ENCODE measurements at places on chromosomes 5 and 9. TPM values are rescaled to one million over a fixed set of nuclear protein-coding genes. Genes with fewer than 3 reads are reported as not detected.
A peak's percentile ranks its signal among the peaks of the same experiment; 100 is the strongest.

GRCh38 chr5:176817841-176818377 is 7.5 kb downstream of the UNC5A start:
- no peak for DNase-seq

DNA sequence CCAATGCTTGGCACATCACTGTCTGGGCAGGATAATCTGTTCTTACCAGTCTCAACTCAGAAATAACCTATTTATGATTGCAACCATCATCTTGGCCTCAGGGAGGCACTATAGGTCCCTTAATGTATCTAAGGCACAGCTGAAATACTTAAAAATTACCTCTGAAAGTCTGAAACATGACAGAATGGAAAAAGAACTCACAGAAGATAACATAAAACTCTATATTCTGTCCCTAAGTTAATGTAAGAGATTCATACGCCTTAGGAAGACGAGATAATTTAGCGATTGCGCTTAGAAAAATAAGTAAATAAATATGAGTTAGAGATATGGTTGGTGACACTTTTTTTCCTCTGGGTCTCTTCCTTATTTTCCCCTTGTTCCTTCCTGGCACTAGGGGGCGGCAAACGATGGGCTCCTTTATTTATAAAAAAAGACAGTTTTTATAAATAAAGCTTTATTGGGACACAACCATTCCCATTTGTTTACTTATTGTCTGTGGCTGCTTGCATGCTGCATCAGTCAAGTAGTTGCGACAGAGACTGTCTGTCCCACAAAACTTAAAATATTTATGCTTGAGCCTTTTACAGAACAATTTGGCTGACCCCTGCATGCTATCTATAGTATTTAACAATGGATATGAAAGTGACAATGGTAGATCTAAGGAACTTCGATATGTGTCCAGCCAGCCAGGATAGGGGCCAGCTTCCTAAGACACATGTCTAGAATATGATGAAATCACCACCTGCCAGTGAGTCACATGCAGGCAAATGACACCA is 79.6 kb downstream of the PDE4D start:
- DNase-seq = no peak

The JAK2 gene
- 6.6 TPM for total RNA-seq

DNA sequence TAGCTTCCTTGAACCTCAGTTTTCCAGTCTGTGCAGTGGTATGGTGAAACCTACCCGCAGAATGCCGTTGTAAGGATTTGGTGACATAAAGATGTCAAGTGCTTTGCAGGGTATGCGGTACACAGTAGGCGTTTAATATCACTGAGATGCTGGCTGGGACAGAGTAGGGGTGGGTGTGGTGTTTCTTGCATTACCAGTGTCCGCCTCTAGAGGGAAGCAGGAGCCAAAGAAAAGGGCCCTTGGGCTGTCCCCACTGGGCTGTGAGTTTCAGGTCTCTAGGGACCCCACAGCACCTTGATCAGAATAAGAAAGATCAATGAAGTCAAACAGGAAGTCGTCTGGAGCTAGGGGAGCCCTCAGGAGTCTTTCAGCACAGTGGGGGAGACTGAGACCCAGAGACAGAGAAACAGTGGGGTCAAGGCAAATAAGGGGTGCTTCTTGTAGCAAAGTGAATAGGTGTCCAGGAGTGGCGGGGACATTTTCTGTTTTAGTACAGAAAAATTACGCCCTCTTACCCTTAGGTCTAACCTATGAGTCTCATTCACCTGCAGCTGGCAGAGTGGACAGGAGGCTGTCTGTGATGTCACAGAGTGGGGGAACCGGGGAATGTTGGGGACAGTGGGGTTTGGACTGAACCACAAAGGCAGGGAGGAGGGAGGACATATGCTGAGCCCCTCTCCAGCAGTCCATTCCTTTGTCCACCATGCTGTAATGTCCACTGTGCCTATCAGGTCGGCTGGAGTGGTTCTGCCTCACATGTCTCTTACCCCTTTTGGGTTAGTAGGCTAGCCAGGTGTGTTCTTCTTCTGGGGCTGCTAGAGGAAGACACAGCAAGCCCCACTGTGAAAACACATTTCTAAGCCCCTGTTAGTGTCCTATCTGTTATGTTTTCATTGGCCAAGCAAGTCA is 4.7 kb upstream of the TEX53 start:
- DNase-seq = peak; percentile 80

DNA sequence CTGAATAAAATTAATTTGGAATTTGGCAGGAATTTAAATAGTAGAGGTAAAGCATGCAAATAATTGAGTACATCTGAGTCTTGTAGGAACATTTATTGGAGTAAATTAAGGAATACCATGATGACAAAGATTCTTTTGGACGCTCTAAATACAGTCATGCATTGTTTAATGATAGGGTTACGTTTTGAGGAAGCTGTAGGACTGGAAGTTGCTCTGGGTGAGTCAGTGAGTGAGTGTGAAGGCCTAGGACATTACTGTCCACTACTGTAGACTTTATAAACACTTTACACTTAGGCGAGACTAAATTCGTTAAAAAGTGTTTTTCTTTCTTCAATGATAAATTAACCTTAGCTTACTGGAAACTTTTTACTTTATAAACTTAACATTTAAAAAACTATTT is 113.0 kb downstream of the FAM170A start:
- DNase-seq = no peak

DNA sequence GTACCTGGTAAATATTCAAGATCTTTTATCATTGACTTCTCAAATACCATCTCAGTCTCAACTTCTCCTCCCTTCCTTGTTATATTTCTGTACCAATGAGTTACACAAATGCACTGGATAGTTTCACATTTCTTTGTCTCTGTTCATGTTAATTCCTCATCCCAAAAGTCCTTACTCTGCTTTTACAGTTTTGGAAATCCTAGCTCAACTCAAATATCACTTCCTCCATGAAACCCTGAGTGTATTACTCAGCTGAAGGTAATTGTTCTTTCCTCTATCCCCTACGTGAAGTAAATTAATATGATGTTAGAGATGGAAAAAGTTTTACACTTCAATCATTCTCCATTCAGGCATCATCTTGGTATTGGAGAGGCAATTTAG is 241.5 kb downstream of the TLE4 start:
- DNase-seq = no peak

- DNase-seq = no peak
Measured at GRCh38 chr9:135409286-135410200, 70.0 kb upstream of the PPP1R26 start.

The PLAA gene
- 34.4 TPM for total RNA-seq

GRCh38 chr5:180599590-180599914 is 8.3 kb upstream of the SCGB3A1 start:
- no peak for DNase-seq

The ALDH1A1 gene
- 10.9 TPM for total RNA-seq

DNA sequence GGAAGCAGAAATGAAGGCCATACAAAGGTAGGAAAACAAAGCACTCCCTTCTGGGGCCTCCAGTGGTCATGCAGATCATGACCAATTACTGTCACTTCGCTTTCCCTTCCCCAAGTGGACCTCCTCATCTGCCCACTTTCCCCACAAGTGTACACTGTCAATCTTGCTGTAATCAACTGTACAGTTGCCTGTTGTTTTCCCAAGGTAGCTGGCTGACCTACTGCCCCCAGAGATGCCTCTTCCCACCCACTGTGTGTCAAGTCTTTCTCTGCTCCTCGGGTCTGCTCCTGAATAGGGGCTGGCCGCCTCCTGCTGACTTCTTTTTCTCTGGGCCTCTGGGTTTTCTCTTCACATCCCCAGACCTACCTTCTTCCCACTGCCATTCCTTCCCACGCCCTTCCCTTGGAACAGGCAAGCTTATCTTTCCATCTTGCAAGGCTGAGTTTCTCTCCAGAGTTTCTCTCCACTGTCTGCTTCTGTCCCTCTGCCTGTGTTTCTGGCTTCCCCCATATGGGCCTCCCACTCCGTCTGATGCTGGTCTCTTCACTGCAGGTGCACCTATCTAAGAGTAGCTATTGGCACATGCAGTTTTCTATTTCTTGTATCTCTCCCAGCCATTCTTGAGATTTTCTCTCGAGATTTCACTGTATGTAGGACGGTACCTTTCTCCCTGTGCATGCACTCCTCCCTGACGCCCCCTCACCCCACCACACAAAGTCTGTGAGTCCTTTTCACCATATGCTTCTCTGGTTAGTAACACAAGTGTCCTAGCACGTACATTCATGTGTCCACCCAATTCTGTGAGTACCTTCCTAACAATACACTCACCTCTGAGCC is 2.4 kb downstream of the ELL2 start:
- no peak for DNase-seq

The TMC1 gene
- 0.22 TPM for total RNA-seq

The C5orf63 gene
- 2.3 TPM for total RNA-seq

DNA sequence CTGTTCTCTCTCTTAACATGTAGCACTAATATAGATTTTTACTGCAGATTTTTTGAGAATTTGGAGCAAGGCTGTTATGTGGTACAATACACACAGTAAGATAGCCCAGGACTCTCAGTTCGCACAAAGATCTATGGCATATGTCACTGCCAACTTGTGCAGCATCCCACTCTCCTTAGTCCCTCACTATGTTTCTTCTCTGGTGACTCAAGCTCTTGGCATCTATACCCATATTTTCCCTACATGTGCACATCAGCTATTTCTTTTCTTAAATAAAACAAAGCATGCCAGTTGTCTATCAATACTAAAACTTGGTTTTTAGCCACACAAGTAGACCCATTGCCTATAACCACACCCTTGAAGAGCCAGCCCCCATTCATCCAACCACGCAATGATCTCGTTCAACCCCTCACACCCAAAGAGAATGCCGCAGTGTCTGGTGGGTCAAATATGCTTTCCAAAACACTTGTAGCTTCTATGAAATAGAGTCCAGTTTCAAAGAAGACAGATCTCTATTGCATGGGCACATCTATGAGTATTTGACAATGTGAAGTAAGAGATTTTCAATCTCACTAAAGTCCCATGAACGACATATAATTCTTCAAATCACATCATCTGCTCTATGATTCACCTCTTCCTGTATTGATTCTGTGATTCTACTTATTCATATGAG is 18.2 kb upstream of the IL7R start:
- no peak for DNase-seq

GRCh38 chr5:149979896-149980295 is 19.3 kb downstream of the SLC26A2 start:
- no peak for DNase-seq

The TMEM171 gene
- total RNA-seq = not detected

The DAB2IP gene
- 75.7 TPM for total RNA-seq

GRCh38 chr9:38074441-38074961 is 5.5 kb upstream of the SHB start:
- no peak for DNase-seq

- DNase-seq = no peak
Measured at GRCh38 chr5:169627551-169627950, 9.5 kb upstream of the DOCK2 start.

DNA sequence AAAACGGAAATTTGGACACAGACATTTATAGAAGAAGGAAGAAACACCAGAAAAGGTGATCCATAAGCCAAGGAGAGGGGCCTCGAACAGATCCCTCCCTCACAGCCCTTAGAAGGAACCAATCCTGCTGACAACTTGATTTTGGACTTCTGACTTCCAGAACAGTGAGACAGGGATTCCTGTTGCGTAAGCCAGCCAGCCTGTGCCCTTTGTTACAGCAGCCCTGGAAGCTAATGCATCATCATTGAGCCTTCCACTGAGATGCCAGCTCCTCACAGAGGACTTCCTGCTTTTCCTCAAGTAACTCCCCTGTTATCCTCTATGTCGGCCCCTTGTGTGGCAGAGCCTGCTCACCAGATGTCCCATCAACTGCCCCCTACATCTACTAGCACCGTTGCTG is 94.1 kb downstream of the JMY start:
- no peak for DNase-seq

DNA sequence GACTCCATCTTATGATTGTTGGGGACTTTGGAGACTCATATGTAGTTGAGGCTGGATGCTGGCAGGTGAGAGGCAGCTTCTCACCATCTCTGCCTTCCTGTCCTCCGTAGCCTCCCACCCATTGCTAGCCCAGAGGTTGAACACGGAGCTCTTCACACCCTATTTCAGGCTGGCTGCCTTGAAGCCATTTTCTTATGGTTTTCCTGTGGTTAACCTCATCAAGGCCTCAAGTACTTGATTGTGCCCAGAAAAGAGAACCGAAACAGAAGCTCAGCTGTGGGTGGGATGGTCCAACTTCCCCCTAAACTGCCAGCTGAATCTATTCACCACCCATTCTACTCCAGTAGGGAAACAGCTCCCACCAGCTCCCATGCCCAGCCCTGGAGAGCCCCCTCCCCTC is 102.9 kb downstream of the LIFR start:
- no peak for DNase-seq

GRCh38 chr5:101047181-101047580 is 144.1 kb upstream of the ST8SIA4 start:
- DNase-seq = no peak

The SLC30A5 gene
- total RNA-seq = 49.0 TPM

DNA sequence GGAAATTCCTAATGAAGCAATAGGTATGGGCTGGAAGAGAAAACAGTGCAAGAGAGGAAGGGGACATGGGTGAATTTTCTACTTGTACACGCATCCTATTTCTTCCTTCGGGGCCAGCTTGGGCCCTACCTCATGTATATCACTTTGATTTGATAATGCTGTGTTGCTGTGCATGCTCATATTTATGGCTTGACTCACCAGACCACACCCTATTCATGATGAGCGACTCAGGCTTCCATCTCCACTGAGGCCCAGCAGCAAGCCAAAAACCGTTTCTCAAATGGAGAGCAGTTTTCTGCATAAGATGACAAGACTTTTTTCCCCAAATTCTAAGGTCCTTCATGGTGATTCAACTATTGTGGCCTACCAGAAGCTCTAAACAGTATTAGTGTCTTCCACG is 2039.1 kb upstream of the CDH9 start:
- no peak for DNase-seq

DNA sequence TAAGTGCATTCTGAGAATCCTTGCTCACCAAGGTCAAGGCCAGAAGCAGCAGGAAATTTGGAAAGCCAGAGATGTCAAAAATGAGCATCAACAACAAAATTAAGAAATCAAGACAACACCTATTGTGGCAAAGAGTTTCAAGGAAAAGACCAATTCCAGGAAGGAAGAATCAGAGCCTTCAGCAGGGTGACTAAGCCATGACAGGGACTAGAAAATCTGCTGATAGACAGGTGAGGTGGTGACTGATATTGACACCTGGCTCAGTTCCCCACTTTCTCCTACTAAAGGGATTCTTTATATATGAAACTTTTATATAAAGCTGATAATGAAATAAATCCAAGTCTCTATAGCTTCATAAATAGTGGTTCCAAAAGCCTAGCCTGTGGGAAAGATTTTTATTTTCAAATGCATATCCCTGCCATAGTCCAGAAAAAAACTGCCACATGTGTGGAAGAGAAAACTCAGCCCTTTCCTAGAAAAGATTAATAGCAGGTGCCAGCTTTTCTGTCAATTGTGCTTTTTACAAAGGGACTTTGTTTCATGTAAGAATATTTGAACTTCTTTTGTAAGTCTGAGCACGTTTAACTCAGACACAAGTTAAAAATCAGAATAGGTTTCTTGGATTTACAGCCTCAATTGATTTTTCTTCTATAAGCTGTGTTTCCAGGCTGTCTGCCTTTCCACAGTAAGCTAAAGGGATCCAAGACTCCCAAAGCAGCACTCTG is 81.1 kb upstream of the GRAMD2B start:
- DNase-seq = no peak

DNA sequence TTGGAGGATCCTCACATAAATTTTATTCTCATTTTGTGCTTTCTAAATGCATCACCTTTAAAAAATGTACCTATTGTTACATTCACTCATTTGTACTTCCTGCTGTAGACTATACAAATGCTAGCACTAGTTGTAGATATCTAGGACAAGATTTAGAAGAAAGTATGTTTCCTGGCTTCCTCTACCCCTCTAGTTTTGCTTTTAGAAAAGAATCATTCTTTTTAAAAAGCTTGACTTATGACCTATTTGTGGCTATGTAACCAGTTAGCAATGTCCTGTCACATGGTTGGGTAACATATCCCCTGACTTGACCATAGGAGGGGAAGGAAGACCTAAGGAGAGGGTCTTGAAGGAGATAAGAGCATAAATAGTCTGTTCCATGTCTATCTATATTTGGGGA is 13.3 kb downstream of the CAMK4 start:
- DNase-seq = no peak
